HepG2 (cell line): ENCODE measurements at places on chromosomes 11 and 22. TPM values are rescaled to one million over a fixed set of nuclear protein-coding genes. Genes with fewer than 3 reads are reported as not detected.

GRCh38 chr11:15489281-15489680 lies 374.6 kb downstream of the INSC start:
- DNase-seq = no peak

Gene DTX4
- total RNA-seq = 5.6 and 6.9 TPM in 2 replicates

Gene RASSF10
- total RNA-seq = not detected in 2 replicates

DNA sequence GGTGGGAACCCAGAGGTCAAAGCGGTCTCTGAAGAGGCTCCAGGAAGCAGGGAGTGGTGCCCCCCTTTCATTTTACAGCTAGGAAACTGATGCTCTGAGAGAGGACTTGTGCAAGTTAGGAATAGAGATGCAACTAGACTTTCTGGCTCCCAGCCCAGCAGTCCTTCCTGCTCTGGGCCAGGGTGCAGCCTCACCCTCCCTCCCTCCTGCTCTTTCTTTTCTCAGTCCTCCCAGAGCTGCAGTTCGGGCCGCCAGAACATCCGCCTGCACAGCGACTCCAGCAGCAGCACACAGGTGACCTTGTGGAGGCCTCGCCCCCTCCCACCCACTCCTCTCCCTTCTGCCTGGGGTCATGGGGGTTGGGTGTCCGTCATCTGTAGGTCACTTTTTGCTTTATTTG lies 51.5 kb downstream of the LHFPL7 start:
- DNase-seq = peak; percentile 61

Gene SLC5A1
- total RNA-seq = not detected in 2 replicates

Gene PTGDR2
- 1.0 and 2.5 TPM in 2 replicates for total RNA-seq

DNA sequence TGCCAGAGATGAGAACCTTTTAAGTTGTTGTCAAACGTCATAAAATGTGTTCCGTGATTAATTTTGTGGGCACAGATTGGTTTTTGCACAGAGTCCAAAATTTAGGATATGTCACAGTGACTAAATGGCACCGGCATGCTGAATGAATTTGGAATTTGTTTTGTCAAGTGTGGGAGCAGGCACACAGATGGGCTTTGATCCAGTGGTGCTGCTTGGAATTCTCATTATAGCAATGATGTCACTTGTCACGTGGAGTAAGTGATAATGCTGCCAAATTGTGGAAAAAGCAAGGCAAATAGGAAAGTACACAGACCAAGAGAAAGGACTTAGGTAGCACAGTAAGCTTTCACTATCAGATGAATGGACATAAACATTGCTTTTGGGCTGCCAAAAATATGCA lies 8.0 kb upstream of the LIN7C start:
- no peak for DNase-seq

GRCh38 chr11:9990221-9990973 lies 303.6 kb downstream of the SBF2 start:
- DNase-seq = peak; percentile 7

DNA sequence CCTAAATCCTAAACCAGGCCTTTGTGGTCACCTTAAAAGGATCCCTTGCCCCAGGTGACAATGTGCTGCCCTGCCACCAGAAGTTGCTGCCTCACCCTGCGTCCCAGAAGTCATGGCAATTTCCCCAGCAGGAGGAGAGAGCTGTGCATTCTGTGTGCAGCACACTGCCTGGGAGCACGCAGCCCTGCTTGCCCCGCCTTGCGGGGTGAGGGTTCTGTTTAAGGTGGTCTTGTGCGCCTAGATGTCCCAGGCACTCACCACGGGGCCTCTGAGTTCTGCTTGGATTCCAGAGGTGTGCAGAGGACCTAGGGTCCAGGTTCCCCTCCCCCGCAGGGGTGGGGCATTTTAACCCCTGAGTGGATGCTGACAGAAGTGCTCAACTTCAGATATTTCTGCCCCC lies 95.0 kb downstream of the GRAMD1B start:
- no peak for DNase-seq

Gene ART1
- total RNA-seq = not detected in 2 replicates

Gene PHF21B
- total RNA-seq = not detected in 2 replicates

DNA sequence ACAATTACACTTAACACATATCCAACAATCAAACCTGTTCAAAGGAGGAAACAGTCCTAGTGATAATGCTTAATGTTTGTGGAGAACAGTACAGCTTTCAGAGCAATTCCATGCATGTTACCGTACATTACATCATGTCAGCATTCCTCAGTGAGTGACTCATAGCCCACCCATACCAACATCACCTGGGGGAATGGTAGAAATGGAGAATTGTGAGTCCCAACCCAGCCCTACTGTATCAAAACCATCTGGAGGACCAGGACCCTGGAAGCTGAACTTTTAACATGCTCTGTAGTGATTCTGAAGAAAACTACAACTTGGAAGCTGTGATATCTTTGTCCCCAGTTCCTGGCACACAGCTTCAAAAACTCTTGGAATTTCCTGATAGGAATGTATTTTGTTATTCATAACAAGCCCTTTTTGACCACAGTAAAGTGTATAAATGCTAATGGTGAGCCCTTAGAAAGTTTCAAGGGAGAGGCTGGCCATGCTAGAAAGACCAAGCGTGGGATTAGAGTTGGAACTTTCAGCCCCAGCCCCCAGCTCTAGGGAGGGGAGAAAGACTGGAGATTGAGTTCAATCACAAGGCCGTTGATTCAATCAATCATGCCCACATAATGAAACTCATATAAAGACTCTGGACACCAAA lies 301.1 kb downstream of the BUD13 start:
- DNase-seq = peak; percentile 28

GRCh38 chr11:103322821-103323220 lies 213.6 kb downstream of the DYNC2H1 start:
- DNase-seq = no peak

GRCh38 chr11:134539285-134539684 lies 127.2 kb upstream of the B3GAT1 start:
- no peak for DNase-seq

DNA sequence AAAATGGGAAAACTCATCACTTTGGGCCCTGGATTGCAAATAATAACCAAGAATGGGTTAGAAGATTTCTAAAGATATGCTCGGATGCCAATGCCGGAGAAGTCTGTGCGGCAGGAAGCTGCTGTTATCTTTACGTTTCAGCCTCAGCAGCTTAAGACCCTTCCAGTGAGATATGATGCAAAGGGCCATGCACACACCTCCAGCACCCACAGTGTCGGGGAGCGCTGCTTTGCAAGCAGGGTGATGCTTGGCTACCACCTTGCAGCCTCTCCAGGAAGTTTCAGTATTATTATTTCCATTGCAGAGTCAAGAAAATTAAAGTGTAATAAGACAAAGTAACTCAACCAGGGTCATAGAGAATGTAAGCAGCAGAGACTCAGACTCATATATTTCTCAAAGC lies 37.3 kb downstream of the LARGE1 start:
- no peak for DNase-seq

- DNase-seq = no peak
Observed at GRCh38 chr11:1557904-1558774, 13.9 kb downstream of the DUSP8 start.

Gene CARD18
- total RNA-seq = not detected in 2 replicates

GRCh38 chr11:18393581-18394274 lies 635 bp upstream of the LDHA start:
- no peak for DNase-seq

GRCh38 chr11:123260511-123261211 lies 65.6 kb upstream of the CLMP start:
- no peak for DNase-seq

DNA sequence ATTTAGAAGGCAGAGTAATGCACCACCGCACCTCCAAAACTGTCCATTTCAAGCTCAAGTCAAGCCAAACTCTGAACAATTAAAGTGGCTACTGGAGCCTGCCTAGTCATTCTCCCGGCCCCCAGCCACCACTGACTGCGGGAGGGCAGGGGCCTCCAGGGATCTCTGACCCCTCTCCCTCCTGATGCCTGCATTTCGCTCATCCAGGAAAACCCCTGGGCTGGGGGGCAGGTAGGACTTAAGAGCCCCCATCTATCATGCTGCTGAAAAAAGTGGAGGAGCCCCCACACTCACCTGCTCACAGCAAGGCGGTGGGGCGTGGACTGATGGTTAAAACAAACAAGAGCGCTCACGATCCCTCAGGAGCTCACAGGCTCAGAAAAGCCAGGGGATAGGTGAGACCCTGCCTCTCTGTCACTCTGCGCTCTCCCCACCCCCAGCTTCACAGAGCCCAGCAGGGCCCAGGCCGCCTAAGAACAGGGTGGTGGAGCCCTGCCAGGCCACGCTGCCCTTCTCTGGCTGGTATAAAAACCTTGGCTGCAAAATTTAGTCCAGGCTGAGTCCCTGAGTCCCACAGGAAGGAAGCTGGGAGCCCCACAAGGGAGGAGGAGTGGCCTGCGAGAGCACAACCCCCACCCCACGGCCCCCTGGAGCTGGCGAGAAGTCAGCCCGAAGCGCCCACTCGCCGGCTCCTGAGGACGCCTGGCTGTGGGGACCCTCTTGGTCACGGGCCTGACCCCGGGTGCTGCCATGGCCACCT lies 21.0 kb upstream of the MOB2 start:
- no peak for DNase-seq

DNA sequence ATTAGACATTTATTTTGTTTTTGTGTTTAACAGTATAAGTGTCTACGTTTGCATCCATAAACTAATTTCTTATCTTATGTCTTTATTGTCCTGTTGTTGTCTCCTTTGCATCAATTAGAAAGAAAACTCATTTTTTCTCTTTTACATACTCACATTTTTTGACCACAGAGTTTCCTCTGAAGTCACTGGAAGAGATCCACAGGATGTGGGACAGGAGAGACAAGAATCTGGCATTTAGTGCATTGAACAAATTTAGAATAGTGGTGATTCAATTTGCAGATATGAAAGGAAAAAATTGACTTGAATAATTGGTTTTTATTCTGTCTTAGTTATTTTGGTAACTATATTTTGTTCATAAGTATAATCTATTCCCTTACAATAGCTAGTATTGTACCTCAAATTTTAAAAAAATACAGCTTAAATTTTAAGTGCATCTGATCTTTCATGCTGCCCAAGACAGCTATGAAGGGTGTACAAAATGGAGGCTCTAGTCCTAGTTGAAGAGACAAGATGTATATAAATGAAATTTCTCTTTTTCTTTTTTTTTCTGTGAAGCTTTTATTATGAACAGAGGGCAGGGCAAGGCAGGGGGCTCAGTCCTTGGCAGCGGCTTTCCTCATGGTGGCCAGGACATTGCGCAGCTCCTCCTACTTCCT lies 24.4 kb downstream of the HORMAD2 start:
- DNase-seq = no peak

Gene COMT
- total RNA-seq = 144 and 162 TPM in 2 replicates

GRCh38 chr11:113177671-113178070 lies 136.7 kb upstream of the TTC12 start:
- DNase-seq = no peak

DNA sequence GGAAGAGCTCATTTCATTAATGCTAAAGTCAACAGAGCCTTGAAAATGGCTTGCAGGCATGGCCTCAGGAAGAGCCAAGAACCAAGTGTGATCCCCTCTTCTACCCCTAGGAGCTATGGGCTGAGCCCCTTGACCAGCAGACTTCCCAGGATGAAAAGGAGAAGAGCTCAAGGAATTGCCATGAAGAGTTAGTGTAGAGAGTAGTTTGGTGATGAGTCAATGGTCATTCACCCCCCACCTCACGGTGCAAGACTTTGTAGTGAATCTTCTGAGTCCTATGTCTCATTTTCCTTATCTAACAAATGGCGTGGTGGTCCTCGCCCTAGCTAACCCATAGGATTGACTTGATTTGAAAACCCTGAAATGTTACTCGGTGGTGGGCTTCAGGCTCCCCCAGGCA lies 422.4 kb upstream of the CADM1 start:
- DNase-seq = no peak

GRCh38 chr11:3193373-3194015 lies 25.1 kb downstream of the MRGPRG start:
- DNase-seq = no peak

Gene C11orf21
- total RNA-seq = not detected in 2 replicates

Gene SLC2A11
- 8.9 and 15.2 TPM in 2 replicates for total RNA-seq

- DNase-seq = no peak
Observed at GRCh38 chr11:93861808-93862207, 11.4 kb upstream of the VSTM5 start.

GRCh38 chr11:106990331-106990730 lies 27.9 kb downstream of the GUCY1A2 start:
- no peak for DNase-seq

- DNase-seq = no peak
Observed at GRCh38 chr11:12076840-12077534, 33.4 kb upstream of the MICAL2 start.

DNA sequence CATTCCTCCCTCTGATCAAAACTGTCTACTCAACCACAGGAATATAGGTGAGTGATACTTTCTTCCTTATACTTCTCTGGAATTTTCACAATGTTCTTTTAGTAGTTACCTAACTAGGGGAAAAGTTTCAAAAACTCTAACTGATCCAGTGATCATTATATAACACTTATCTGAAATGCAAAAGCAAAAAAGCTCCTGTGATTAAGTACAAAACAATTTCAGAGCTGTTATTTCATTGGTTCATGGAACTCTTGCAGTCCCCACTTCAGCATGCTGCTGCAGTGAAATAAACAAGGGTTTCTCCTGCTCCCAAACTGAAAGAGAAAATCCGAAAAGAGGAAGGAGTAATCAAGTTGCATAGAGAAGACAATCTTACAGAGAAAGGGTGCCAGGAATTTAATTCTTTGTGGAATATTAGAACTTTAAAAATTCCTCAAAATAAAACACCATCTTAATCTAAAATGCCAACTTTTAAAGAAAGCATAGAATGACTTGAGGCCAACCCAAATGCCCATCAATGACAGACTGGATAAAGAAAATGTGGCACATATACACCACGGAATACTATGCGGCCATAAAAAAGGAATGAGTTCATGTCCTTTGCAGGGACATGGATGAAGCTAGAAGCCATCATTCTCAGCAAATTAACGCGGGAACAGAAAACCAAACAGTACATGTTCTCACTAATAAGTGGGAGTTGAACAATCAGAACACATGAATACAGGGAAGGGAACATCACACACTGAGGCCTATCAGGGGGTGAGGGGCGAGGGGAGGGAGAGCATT lies 20.3 kb downstream of the PPP2R1B start:
- DNase-seq = no peak

DNA sequence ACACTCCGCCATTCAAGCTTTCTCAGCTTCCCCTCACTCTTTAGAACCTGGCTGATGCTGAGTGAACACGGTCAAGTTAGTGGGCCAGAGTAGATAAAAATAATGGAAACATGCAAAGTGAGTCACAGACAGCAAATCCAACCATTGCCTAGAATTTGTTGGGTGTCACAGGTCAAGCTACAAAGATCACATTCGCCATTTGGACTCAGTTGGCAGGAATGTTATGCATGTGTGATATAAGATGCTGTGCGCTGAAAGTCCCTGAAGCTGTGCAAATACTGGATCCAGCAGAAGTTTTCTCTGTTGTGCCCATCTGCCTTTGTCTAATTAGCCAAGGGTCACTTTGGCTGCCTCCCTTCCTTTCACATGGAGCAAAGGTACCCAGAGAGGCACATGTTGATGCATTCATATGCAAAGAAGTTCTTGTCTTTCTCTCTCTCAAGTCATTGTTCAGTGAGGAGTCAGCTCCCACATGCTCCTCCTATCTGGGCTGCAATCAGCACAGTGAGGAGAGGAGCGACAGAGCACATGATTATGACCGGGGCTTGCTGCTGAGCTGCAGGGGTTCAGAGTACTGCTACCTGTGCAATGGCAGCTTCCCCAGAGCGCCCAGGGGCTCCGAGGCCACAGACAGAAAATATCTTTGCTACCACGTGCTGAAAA lies 39.7 kb downstream of the FLI1 start:
- DNase-seq = no peak

Gene TRIM49C
- not detected in 2 replicates for total RNA-seq

Gene FEN1
- 102 and 116 TPM in 2 replicates for total RNA-seq
